Sigmoid colon (tissue), 7 donors: ENCODE measurements at places on chromosomes 13 and 19.
A peak's percentile ranks its signal among the peaks of the same experiment; 100 is the strongest.

- no peak for DNase-seq
Observed at GRCh38 chr19:1789261-1790041, 22.6 kb downstream of the ATP8B3 start.

DNA sequence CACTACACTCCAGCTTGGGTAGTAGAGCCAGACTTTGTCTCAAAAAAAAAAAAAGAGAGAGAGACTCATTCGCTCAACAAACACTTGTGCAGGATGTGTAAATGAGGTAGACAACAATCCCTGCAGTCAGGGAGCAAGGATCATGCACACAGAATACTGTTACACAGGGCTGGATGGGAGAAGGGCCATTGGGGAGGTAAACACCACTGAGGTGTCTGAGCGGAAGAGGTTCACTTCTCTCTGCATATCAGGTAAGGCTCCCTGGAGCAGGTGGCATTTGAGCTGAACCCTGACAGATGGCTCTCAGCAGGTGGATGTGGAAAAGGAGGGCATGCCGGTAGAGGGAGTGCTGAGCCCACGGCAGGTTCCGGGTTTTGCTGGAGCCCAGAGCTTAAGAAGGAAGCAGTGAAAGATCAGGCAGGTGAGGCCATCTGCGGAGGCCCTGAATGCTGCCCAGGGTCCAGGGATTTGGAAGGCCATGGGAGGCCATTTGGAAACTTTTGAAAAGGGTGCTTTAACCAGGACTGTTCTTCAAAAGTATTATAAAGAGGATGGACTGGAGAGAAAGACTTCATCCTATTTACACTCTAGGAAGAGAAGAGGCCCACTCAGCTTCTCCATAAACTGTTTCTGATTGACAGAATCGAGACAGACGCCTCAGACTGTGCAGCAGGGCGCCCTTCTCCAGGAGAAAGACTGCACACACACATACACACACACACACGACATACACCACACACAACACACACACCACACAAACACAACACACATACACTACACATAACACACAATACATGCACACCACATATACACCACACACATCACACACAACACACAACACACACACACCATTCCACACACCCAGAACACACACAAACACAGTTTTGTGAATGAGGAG, 199.4 kb downstream of the USP12 start:
- no peak for DNase-seq

GRCh38 chr19:55641426-55642152, 787 bp downstream of the ZNF580 start:
- peak; percentile 75 for DNase-seq

- DNase-seq, result no peak
Observed at GRCh38 chr13:67713571-67713970, 483.4 kb upstream of the PCDH9 start.

- DNase-seq, result no peak
Observed at GRCh38 chr13:110359840-110360301, 52.8 kb downstream of the COL4A2 start.

- DNase-seq, result no peak
Observed at GRCh38 chr13:52999093-52999696, 29.4 kb upstream of the OLFM4 start.

GRCh38 chr13:100962585-100962984, 288.0 kb upstream of the TMTC4 start:
- no peak for DNase-seq

- DNase-seq, result no peak
Observed at GRCh38 chr13:27132538-27132937, 39.1 kb downstream of the USP12 start.

DNA sequence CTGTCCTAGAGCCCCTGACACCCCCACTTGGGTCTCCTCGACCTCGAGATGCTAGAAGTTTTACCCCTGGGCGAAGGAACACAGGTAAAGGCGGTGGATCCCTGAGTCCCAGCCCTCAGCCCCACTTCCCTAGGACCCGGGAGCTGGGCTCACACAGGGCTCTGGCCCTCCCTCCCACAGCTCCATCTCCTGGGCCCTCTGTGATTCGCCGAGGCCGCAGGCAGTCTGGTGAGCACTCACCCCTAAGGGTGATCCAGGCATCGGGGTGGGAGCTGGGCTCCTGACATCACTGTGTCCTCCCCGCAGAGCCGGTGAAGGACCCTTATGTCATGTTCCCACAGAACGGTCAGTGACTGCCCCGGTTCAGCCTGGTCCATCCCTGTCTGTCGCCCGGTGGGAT, 8.3 kb downstream of the PLEKHG2 start:
- DNase-seq, result peak; percentile 64

GRCh38 chr13:111572956-111573761, 252.7 kb downstream of the TEX29 start:
- no peak for DNase-seq

DNA sequence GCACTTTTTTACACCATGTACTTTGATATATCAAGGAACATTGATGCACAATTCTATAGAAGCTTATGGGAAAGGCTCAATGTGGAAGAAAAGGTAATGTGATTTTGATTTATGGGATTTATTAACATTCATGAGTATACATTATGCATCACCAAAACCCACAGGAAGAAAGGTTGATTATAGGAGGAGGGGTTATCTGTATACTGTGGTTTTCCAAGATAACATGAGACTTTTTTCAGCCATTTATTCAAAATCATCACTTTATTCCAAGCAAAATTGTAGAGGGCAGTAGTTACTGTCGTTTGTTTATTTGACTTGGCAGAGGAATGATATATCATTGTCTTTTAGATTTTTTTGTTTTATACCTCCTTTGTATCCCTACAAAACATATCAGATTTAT, 54.9 kb downstream of the WDFY2 start:
- no peak for DNase-seq

- DNase-seq, result no peak
Observed at GRCh38 chr19:18055967-18056366, 30.8 kb downstream of the IL12RB1 start.

DNA sequence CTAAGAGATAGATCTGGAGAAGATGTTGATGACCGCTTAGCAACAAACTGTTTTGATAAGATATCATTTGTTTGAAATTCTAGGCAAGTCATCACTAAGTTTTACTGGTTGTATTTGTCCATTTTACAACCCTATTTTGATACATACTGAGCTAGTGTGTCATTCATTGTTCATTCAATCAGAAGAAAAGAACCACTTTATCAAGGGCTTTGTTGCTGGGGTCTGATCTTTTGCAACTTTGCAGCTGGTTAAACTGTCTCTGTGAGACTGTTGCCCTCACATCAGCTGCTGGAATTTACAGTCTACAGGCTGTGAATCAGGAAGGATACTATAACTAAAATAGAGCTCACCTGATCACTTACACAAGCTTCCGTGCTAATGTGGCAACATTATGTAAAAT, 290.5 kb downstream of the RFC3 start:
- no peak for DNase-seq

- no peak for DNase-seq
Observed at GRCh38 chr19:41217741-41218140, 1.3 kb upstream of the AXL start.

GRCh38 chr13:73873940-73874830, 260.0 kb downstream of the KLF12 start:
- no peak for DNase-seq

DNA sequence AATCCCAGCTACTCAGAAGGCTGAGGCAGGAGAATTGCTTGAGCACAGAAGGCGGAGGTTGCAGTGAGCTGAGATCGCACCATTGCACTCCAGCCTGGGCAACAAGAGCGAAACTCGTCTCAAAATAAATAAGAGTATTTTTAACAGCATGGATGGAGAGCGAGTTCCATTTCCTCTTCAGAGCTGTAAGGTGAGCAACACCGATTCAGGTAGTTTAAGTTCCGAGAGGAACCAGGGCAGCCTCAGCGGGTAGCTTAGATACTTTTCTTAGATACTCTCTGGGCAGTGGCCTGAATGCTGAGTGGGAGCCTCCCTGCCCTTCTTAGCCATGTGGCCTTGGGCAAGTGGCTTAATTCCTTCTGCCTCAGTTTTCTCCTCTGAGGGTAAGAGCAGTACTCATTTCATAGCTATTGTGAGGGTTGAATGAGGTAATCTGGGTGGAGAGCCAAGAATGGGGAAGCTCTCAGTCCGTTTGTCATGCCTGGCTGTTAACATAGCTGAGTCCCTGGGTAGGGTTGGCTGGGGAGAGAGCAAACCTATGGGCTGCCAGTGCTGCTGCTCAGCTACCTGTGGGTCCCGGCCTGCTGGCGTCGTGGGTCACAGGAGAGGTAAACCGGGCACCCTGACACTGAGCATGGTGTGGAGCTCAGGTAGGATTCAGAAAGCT, 4.1 kb downstream of the ATP11A start:
- peak; percentile 56 for DNase-seq

DNA sequence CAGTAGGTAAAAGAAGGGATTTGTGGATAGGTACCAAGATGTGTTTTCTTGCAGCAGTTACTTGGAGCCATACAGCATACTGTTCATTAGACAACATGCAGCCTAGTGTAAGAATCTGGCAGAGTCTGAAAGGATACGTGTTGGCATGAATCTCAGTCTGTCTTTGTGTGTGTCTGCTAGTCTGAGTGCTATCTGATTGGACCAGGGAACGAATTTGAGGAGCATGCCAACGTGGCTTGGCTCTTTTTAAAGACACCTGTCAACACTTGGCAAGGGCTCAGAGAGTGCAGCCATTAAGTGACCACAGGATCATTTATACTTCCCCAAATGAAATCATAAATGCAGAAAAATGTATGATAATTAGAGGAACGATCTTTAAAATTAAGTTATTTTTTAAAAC, 27.6 kb upstream of the ATXN8OS start:
- DNase-seq, result no peak

- no peak for DNase-seq
Observed at GRCh38 chr19:57473646-57474045, 3.7 kb downstream of the ZNF772 start.

DNA sequence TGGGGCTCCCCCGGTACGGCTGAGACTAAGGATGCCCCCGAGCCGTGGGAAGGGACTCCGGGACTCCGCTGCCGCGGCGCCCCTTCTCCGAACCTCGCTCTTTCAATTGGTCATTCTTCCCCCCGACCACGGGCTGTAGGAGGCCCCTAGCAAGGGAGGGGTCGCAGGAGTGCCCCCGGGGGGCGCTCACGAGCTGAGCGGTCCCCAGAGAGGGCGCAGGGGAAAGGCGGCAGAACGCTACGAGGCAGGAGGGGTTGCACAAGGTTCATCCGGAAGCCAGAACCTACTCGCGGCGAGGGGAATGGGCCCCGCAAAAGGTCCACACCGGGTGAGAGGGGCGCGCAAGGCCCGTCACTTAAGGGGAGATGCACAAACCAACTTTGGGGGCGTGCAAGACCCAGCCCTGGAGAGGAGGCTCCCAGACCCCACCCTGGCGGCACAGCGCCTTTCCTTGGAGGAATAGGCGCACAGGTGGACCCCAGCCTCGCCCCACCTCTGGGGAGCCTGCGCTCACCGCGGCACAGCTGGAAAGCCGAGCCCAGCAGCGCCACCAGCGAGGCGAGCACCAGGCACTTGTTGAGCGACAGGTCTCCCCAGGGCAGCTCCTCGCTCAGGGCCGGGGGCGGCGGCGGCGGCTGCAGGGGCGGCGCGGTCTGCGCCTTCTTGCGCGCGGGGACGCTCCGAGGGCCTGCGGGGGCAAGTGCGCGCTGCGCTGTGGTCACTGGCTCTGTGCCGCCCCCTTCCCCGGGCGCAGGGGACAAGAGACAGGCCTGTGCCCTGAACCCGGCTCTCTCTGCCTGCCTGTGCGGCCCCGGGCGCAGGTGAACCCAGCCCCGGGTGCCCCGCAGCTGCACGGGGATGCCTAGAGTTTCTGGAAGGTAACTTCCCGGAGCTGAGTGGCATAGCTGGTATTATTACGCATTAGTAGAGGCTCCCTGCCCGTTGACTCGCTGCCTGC, 2.8 kb downstream of the JSRP1 start:
- DNase-seq, result no peak

- peak; percentile 92 for DNase-seq
Observed at GRCh38 chr13:106533101-106533942, 2.1 kb downstream of the EFNB2 start.

- no peak for DNase-seq
Observed at GRCh38 chr13:50990065-50990817, 80.7 kb downstream of the RNASEH2B start.

GRCh38 chr13:73040968-73041596, 17.7 kb upstream of the KLF5 start:
- no peak for DNase-seq

DNA sequence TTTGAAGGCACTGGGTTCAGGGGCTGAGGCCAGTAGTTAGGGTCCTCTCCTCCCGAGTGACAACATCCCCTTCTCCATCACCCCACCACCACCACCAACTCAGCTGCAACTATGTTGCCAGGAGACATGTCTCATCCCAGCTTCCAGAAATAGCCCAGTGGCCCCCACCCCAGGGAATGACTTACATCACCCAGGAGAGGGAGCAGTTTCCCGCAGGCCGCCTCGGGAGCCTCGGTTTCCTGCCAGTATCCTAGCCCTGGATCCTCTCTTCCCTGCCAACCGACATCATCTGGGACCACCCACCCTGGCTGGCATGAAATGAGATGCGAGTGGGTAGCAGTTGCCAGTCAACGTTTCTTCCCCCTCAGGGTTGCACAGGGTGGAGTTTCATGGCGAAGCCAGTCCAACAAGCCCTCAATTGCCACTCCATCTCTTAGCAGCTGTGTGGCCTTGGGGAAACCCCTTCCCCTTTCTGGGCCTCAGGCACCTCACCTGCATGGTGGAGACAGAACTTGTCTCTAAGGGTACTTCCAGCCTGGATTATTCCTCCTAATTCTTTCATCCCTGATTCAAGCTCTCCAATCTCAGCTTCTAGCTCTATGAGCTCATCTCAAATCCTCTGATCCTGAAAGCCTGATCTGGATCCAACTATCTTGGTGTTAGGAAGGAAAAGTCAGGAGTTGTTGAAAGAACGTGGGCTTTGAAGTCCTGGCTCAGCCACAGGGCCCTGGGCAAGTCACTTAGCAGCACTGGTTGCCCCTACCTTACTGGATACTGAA, 3.9 kb upstream of the GSK3A start:
- peak; percentile 95 for DNase-seq

DNA sequence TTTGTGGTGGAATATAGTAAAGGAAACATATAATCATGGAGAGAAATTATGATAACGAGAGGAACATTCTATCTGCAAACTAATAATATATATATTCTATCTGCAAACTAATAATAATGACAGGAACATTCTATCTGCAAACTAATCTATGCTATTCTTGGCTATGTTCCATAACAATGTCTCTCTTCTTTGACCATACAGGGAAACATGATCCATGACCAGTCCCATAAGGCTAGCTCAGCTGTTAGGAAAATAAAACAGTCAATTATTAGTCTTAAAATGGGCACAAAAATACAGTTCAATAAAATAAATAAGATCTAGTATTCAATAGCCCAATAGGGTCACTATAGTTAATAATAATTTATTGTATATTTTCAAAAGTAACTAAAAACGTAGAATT, 707.8 kb upstream of the PCDH20 start:
- DNase-seq, result no peak
